ENCODE measurements at places on chromosomes 7 and 10.

- DNase-seq: peak; percentile 39
Observed at GRCh38 chr7:120857588-120858573, at the start of gene TSPAN12. Gene TSPAN12, minus strand, starts transcription at chr7:120858144. Its CDS starts 1,381 bp downstream, at chr7:120856763.

- DNase-seq: no peak
Observed at GRCh38 chr10:114077815-114078219, 34.2 kb downstream of the ADRB1 start.

DNA sequence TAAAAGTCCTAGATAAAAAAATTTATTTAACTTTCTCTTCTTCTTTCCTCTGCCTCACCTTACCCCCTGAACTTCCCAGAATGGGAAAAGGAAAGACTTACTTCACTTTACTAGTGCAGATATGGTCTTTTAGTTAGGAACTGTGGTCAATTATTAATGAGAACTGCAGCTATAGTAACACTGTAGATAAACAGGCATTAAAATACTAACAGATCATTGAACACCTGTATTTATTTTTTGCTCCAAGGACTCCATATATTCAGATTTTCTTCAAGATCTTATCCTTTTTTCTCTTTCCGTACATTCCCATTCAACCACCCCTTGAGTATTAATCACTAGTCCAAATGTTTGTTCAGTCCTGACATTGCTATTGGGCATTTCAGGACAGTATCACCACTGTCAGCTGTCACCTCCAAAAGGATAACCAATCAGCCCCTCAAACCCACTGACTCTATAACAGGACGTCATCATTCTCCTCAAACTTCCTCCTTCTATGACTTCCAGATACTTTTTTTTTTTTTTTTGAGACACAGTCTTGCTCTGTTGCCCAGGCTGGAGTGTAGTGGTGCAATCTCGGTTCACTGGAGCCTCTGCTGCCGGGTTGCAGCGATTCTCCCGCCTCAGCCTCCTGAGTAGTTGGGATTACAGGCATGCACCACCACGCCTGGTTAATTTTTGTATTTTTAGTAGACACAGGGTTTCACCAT, 4.2 kb downstream of the CPVL start:
- no peak for DNase-seq

- peak; percentile 44 for DNase-seq
Observed at GRCh38 chr10:71957546-71958275, 6.5 kb upstream of the CHST3 start.

DNA sequence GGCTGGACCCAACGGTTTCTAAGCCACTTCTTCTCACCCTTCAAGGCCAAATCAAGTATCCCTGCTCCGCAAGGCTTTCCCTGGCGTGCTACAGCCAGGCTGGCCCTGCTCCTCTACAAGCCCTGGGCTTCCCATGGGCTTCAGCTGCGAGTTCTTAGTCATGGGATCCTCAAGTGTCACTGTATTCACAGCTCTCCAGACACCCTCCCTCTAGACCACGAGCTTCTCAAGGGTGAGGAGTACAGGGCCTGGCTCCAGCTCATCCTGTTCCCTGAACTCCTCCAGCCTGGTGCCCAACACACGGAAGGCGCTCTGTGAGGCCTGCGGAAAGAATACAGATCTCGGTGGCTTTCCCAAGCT, 38.8 kb downstream of the FAM53B start:
- no peak for DNase-seq

DNA sequence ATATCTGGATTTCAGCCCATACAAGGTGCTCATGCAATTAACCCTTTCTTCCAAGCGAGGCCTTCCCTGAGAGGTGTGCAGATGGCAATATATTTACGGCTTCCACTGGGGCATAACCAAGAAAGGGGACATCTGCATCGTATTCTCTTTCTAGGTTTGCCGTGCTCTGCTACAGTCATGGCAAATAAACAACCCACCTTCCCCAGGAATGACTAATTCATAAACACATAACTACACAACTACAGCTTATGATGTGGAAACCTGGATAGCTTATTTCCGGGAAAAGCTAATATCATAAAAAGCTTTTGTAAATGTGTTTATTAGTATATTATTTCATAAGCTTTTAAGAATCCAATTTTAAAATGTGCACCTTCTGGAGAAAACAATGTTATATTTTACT, 120.0 kb downstream of the CAMK1D start:
- no peak for DNase-seq

DNA sequence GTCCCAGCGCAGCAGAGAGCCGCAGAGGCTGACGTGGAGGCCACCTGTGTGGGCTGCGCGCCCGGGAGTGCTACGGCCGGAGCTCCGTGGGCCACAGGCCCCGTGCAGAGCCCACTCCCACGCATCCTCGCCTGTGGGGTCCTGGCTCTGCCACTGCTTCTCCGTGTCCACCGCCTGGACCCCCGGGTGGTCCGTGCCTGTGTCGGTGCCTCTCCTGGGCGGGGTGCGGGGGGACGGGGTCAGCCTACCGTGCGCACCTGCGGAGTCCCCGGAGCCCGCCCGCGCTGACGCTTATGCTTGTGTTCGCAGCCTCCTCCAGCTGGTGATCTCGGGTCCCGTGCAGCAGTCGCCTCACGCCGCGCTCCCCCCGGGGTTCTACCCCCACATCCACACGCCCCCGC, 7.8 kb upstream of the ZNF853 start:
- no peak for DNase-seq

Data from HepG2 (cell line).